IMR-90 (cell line): ENCODE measurements at places on chromosomes 11 and 22. TPM values are rescaled to one million over a fixed set of nuclear protein-coding genes. Genes with fewer than 3 reads are reported as not detected.

PSMC3 gene
- total RNA-seq, result 238 and 484 TPM in 2 replicates

MS4A4E gene
- total RNA-seq, result not detected in 2 replicates

TYR gene
- total RNA-seq, result not detected in 2 replicates

HEPN1 gene
- not detected in 2 replicates for total RNA-seq

CABP7 gene
- under 0.01 TPM in 2 replicates for total RNA-seq

CST6 gene
- 0.28 and 0.54 TPM in 2 replicates for total RNA-seq

EMID1 gene
- 0.28 and 0.54 TPM in 2 replicates for total RNA-seq

FREY1 gene
- 0.83 TPM in 1 of 2 replicates, not detected in the other for total RNA-seq

HBB gene
- total RNA-seq, result not detected in 2 replicates

POU2AF1 gene
- total RNA-seq, result not detected in 2 replicates

ZNRF3 gene
- total RNA-seq, result 1.4 TPM in 2 replicates

RIMBP3C gene
- total RNA-seq, result 0.28 and 0.36 TPM in 2 replicates

OR52H1 gene
- 0.18 and 0.28 TPM in 2 replicates for total RNA-seq

LZTR1 gene
- total RNA-seq, result 19.2 and 22.8 TPM in 2 replicates

DENND6B gene
- 0.36 and 0.56 TPM in 2 replicates for total RNA-seq

NCF4 gene
- total RNA-seq, result not detected in 2 replicates

KLHL35 gene
- 1.4 and 1.6 TPM in 2 replicates for total RNA-seq

CLP1 gene
- 24.0 and 26.7 TPM in 2 replicates for total RNA-seq

OLFML1 gene
- 0.18 and 0.28 TPM in 2 replicates for total RNA-seq

MPPED1 gene
- total RNA-seq, result not detected in 2 replicates

TTC38 gene
- total RNA-seq, result 52.3 and 74.2 TPM in 2 replicates

HTATIP2 gene
- 7.2 and 13.6 TPM in 2 replicates for total RNA-seq

KRTAP5-11 gene
- not detected in 2 replicates for total RNA-seq

B4GALNT4 gene
- total RNA-seq, result 5.2 and 6.1 TPM in 2 replicates

CASP5 gene
- not detected in 2 replicates for total RNA-seq

PKNOX2 gene
- total RNA-seq, result 0.72 and 1.1 TPM in 2 replicates

LRRC56 gene
- 0.28 and 0.36 TPM in 2 replicates for total RNA-seq

TPBGL gene
- total RNA-seq, result not detected in 2 replicates

NPAS4 gene
- total RNA-seq, result under 0.01 TPM in 1 of 2 replicates, not detected in the other

PRG3 gene
- total RNA-seq, result not detected in 2 replicates

ANKRD42 gene
- total RNA-seq, result 5.6 and 6.9 TPM in 2 replicates

CD6 gene
- not detected in 2 replicates for total RNA-seq

FOLH1 gene
- not detected in 2 replicates for total RNA-seq

EXPH5 gene
- 0.56 and 0.72 TPM in 2 replicates for total RNA-seq

TRIM49 gene
- not detected in 2 replicates for total RNA-seq

NAT10 gene
- total RNA-seq, result 31.9 and 34.8 TPM in 2 replicates

DDIAS gene
- total RNA-seq, result 9.4 and 15.8 TPM in 2 replicates

FAM181B gene
- total RNA-seq, result not detected in 2 replicates

KCTD14 gene
- total RNA-seq, result 0.83 and 0.90 TPM in 2 replicates

NPTXR gene
- total RNA-seq, result 0.28 and 0.36 TPM in 2 replicates

APOL4 gene
- total RNA-seq, result not detected in 2 replicates

PLET1 gene
- total RNA-seq, result not detected in 2 replicates

SCGB1D4 gene
- total RNA-seq, result not detected in 2 replicates

FXYD6 gene
- total RNA-seq, result not detected in 2 replicates

MMP1 gene
- total RNA-seq, result 245 and 246 TPM in 2 replicates

ANGPTL5 gene
- not detected in 2 replicates for total RNA-seq

PRG2 gene
- total RNA-seq, result not detected in 2 replicates

FGF3 gene
- not detected in 2 replicates for total RNA-seq

UBQLN3 gene
- not detected in 2 replicates for total RNA-seq
